ENCODE measurements at places on chromosomes 7 and 10.

DNA sequence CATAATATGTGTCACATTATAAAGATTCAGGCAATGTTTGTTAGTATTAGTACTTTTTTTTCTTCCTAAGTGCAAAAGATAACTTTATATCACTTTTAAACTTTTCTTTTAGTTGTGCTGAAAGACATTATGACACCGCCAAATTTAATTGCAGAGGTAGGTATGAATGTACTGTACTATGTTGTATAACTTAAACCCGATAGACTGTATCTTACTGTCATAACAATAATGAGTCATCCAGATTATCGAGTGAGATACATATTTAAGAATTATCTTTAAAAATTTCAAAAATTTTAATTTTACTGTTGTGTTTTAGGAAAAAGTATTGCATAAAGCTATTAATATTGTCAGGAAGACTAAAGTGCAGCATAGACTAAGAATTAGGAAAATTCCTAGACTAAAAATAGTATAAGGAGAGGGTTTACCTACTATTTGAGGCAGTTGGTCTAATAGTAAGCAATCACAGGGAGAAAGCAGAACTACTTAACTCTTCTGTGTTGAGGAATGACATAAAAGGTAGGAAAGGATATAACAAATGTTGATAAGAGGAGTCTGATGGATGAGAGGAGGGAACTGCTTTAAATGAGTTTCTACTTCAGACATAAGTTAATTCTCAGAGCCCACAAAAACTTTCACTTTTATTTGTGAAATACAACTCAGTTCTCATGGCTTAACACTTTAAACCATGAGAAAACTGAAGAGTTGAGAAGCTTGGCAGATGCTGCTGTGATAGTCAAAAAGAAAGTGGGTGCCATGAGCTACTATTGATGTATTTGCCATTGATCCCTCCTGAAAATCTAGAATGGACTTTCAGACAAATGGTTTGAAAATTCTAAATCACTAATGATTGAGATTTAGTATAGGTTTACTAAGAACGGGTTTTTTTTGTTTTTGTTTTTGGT lies 67.8 kb downstream of the PTEN start:
- DNase-seq = no peak

DNA sequence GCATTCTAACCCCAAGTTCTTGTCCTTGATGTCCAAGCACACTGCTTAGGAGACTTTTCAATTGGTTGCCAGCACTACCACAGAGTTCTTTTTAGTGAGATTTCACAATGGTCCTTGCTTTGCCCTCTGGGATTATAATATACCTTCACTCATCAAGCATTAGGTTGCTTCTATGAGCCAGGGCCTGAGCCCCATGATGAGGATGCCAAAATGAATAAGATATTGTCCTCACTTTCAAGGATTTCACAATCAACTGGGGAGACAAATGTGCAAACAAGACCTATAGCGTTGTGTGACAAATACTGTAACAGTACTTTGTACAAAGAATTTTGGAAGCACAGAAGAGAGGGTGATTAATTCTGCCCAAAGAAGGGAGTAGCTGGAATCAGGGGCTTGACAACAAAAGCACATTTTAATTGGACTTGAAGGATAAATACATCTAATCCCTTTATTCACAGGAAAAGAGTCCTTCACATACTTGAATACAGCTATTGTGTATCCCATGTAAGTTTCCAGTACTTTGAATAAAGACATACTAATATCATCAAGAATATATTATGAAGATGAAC lies 263.6 kb upstream of the LRRN3 start:
- DNase-seq = no peak

DNA sequence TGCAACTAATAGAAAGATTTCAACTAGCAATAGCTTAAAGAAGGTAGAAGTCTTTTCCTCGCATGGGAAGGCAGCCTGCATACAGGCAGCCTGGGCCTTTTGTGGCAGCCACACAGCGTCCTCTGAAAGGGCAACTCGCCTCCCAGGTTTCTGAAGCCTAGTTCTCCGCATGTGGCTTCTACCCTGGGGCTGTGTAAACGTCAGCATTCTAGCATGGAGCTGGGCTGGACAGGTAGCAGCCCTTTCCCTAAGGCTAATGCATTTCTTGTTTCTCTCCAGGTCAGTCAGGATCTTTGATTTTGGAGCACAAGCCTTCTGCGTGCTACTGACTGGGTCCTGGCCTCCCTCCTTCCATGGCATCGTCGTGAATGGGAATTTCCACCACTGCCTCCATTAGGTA lies 23.8 kb upstream of the SEC61G start:
- no peak for DNase-seq

GRCh38 chr10:103951942-103952341 lies 15.0 kb upstream of the SLK start:
- DNase-seq = no peak

GRCh38 chr10:88647061-88647615 lies 17.1 kb upstream of the LIPF start:
- no peak for DNase-seq

DNA sequence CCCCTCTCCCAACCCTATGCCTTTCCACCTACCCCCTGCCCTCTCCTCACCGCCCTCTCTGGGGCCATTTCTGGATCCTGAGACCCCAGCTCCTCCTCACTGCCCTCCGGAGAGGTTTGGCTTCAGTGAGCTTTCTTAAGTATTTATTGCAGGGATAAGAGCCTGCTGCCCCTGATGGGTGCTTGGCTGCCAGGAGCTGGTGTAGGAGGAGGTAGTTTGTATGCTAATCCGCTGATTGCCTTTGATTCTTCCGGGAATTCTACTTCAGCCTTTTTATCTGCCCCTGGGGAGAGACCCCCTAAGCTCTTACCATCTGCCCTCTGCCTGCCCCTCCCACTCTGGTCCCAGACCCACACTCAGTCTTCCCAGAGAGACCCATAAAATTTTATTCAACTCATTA lies 263.5 kb upstream of the PODXL start:
- DNase-seq = no peak

GRCh38 chr7:2725178-2726105 lies 37.4 kb downstream of the AMZ1 start:
- no peak for DNase-seq

GRCh38 chr10:103759100-103759781 lies 96.1 kb downstream of the SH3PXD2A start:
- DNase-seq = no peak

- DNase-seq = no peak
Measured at GRCh38 chr10:15251791-15252380, 83.4 kb upstream of the NMT2 start.

DNA sequence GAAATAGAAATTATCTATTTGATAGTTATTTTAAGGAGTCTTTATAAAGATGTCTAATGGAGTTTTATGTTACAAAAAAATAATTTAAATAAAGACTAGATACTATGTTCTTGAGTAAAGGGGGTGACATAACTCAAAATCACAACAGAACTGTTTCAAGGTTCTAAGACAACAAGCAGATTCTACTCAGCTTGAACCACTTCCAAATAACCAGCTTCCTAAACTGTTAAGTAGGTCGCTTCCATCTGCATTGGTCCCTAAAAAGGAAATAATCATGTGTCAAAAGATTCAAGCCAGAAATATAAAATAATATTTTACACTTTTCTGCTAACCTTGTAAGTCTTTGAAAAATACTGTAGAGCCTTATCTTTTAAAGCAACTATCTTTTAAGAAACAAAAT lies 14.1 kb downstream of the SEM1 start:
- DNase-seq = no peak

DNA sequence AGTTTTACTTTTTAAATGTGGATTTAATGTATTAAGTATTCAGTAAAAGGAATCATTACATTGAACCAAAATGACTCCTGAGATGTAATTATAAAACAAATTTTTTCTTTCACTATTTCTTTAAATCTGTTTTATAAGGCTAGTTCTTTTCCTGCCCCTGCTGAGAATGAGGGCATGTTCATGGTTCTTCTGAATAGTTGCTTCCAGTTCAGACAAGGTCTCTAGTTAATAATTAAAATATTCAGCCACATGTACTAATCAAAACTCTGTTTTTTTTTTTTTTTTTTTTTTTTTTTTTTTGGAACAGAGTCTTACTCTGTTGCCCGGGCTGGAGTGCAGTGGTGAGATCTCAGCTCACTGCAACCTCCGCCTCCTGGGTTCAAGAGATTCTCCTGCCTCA lies 321.2 kb downstream of the DNAJB9 start:
- no peak for DNase-seq

DNA sequence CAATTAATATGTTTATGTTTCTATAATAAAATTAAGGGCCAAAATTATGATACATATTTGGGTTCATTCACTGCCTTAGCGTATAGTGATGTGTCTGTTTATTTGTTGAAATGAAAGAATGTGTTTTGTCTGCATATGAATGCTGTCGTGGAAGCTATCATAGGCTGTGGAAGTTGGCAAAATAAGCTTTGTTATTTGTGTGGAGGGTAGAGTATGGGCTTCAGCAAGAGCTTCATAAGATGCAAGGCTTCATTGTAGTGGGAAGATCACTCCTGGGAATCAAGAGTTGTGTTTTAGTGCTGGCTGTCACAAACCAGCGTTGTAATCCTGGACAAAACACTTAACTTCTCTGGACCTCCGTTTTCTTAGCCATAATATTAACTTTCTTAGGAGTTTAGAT lies 2.5 kb downstream of the SLK start:
- no peak for DNase-seq

DNA sequence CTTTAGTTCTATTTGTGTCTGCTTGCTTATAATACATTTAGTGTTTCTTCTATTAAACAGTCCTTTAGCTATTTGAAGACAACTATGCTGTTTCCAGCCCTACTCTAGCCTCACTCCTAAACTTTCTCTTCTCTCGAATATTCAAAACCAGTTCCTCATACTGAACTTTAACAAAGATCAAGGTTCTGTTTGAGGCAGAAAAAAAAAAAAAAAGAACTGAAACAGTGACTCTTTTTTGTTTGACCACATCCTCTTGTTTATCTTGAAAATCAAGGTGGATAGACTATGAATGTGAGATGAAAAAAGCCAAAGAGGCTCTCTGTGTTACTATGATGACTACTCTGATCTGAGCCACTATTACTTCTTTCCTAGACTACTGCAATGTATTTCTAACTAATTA lies 154.3 kb downstream of the ZNF365 start:
- DNase-seq = no peak

GRCh38 chr10:11197266-11197712 lies 179.6 kb downstream of the CELF2 start:
- no peak for DNase-seq

DNA sequence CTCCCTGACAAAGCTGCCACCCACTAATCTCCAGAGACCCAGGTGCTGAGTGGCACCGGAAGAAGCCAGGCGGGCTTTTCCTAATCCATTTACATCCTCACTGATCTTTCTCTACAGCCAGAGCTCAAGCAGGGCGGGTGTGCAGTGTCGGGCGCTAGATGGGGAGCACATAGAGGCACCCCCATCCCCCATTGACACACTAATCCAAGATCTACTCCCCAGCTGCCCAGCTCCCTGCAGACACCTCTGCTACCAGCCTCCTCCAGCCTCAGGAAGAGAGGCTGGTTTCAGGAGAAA lies 22.2 kb downstream of the FRMPD2 start:
- no peak for DNase-seq

DNA sequence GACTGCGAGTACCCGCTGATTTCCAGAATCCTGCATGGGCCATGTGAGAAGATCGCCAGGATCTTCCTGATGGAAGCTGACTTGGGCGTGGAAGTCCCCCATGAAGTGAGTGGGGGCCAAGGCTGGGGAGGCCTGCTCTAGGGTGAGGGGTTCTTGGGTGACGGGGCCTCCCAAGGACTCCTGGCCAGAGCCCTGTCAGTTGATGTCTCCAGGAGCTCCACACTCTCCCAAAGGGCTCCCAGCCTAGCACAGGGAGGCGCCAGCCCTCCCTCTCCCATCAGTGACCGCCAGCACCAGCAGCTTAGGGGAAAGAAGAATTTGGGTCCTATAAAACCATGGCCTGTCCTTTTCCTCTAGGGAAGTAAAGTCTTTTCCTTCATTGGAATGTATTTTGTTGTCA lies 9.8 kb upstream of the ZNF22 start:
- no peak for DNase-seq

DNA sequence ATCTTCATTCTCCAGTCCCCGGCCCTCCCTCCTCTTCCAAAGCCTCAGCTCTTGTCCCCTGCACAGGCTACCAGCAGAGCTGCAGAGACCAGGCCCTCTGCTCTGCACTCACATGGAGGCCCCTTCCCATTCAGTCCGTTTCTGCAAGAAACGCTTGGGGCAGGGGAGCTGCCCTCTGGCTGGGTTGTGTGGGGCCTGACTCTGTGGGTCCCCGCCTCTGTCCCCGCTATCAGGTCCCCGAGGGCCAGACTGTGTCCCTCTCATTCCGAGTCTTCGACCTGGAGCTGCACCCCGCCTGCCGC lies 1.5 kb downstream of the PCOLCE start:
- DNase-seq = no peak

GRCh38 chr10:70441895-70442309 lies 421 bp upstream of the NODAL start:
- DNase-seq = no peak

DNA sequence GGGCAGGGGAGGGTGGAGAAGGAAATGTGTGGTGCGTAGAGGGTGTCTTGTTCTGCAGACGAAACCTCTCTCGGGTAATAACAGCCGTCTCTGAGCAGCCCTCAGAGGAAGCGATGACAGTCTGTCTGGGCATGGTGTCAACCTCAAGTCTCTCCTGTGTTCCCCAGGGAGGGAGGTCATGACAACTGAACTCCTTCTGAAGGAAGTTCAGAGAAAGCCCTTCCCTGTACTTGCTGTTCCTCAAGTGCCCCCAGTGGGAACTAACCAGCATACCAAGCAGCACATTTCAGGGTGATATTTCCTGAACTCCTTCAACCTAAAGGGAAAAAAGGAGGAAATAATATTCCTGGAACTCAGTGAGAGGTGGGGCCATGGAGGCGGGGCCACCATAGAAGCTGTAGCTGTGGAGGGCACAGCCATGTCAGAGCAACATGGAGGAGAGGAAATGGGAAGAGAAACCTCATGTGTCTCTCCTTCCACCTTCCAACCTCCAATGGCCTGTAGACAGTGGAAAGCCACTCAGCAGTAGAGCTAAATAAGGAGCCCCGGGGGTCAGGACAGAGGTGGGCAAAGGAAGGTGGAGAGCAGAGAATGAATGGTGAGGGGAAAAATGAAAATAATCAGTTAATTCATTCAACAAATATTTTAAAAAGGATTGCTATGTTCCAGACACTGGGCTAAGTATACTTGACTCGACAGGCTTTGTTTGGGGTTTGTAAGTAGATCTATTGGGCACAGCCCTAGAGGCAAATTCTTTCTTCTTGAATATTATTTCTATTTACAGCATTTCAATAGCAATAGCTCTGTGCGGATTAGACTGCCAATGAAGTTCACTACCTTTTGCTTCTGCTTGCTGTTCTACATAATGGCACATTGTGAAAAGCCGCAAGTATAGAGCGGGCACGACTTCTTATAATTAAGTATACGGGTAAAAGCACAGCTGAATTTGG lies 61.0 kb upstream of the AOAH start:
- peak; percentile 57 for DNase-seq

- DNase-seq = peak; percentile 26
Measured at GRCh38 chr10:17003151-17003550, 126.5 kb downstream of the CUBN start.

GRCh38 chr7:152025077-152025936 lies at the start of gene GALNT11:
Gene GALNT11 (plus strand): TSS chr7:152025674. CDS start chr7:152094228, 68,554 bp downstream.
- peak; percentile 78 for DNase-seq

- DNase-seq = no peak
Measured at GRCh38 chr7:42217053-42217452, 20.0 kb downstream of the GLI3 start.

Data from stimulated activated CD8-positive, alpha-beta memory T cell treated with anti-CD3 and anti-CD28 coated beads, Interleukin-4, amount 100 ng/mL, for 24 hours (primary cell).